ENCODE measurements at places on chromosomes 7 and 10.
A peak's percentile ranks its signal among the peaks of the same experiment; 100 is the strongest.

- peak; percentile 62 for DNase-seq
Measured at GRCh38 chr10:46516660-46517416, 39.6 kb downstream of the GPRIN2 start.

- peak; percentile 48 for DNase-seq
Measured at GRCh38 chr10:80501381-80501912, 36.3 kb upstream of the SH2D4B start.

DNA sequence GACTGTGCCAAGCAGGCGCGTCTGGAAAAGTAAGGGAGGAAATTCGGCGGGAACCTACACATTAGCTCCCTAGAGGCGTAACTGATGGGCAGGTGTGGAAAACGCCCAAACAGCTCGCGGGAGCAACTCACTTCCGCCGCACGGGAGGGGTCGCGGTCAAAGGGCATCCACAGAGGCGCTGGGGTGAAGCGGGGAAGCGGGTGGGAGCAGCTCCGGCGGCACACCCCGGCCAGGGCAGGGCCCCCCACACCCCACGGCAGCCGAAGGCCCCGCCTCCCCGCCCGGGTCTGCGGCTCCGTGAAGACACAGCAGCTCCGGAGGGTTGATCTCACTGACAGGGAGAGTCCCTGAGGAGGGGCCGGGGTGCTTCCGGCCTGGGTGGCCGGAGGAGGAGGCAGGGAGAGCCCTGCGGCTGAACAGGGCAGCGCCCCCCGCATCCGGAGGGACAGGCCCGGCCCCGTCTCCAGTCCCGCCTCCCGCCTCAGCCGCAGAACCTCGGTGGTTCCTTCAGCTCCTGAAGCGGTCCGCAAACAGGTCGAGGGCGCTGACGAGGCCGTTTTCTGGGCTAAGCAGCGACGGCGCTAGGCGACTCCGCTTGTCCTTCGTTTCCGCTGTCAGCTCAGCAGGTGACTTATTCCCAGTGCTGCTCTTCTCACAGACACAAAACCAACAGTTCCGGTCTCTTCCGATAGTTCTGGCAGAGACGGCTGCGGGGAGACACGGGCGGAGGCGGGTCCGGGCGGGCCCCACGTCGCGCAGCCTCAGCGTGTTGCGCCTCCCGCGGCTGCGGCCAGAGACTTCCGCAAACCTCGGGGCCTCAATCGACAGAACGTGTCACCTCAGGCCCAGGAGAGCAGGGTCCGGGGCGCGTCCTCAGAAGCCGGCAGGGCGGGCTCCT, 276.1 kb downstream of the DNAJB6 start:
- peak; percentile 76 for DNase-seq

GRCh38 chr7:136027160-136027559, 50.0 kb upstream of the MTPN start:
- no peak for DNase-seq

DNA sequence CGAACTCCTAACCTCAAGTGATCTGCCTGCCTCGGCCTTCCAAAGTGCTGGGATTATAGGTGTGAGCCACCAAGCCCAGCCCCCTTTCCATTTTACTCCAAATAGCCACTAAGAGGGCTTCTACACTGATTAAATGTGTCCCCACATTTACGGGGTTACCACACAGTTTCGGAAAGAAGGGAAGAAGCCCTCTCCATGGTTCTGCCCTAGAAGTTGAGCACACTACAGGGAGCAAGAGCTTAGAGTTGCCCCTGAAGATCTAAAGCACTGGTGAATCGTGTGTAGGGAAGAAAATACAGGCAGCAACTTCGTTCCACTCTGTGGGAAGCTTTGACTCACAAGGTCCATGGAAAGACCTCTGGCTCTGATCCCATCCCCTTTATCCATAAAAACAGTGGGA, 133.0 kb upstream of the PRKCQ start:
- no peak for DNase-seq

- DNase-seq = peak; percentile 78
Measured at GRCh38 chr7:64876792-64877713, 26.0 kb upstream of the ZNF273 start.

DNA sequence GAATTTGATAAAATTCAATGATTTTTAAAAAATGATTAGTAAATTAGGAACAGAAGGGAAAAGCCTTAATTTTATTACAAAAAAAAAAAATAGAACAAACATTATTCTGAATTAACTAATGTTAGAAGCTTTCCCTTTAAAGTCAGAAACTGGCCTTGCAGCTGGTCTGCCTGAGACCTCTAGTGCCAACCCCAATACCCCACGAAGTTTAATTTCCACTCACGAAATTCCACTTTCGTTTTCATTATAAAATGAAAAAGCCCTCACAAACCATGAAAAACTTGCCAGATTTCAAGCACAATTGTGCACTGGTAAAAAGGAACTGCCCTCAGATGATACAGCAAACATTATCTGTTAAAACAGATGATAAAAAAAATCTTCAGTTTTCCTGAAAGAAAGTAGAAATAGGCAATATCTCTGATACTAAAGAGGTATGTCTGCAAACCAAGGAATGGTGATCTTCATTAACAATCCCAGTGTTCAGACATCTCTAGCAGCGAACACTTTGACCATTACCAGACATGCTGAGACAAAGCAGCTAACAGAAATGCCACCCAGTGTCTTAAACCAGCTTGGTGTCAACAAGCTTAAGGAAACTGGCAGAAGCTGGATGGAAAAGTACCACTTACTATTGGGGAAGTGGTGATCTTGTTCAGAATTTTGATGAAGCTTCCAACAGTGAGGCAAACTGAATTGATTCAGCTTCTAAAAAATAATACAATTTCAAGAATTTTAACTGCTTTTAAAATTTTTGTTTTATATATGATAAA, 80.2 kb downstream of the PALS2 start:
- no peak for DNase-seq

- DNase-seq = peak; percentile 72
Measured at GRCh38 chr7:28957064-28957750, 923 bp downstream of the TRIL start.

DNA sequence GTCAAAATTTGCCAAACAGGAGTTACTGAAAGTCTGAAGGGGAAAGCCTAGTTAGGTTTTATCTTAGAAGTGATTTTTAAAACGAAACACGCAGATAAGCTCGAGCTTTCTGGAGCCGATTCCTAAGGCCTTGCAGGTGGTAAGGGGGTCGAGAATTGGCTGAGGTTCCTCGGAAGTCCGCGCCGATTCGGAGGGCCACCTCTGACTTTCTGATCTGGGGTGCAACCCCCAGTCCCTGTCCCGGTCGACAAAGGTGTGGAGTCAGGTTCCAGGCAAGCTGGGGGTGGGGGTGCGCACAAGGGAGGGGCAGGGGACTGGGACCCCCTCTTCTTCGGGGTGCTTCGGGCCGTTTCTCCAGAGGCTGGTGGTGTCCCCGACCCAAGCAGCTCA, 701 bp upstream of the CUL1 start:
- DNase-seq = no peak

- DNase-seq = no peak
Measured at GRCh38 chr10:20893297-20893696, 3.8 kb downstream of the NEBL start.

- no peak for DNase-seq
Measured at GRCh38 chr10:99709480-99710229, 22.3 kb downstream of the COX15 start.

- DNase-seq = no peak
Measured at GRCh38 chr10:101270763-101271162, 41.5 kb upstream of the LBX1 start.

- DNase-seq = no peak
Measured at GRCh38 chr10:121284936-121285335, 313.3 kb downstream of the FGFR2 start.

- DNase-seq = no peak
Measured at GRCh38 chr10:21057989-21058388, 160.9 kb upstream of the NEBL start.

GRCh38 chr10:130137090-130137448, 878 bp downstream of the GLRX3 start:
- DNase-seq = no peak

- no peak for DNase-seq
Measured at GRCh38 chr10:127353544-127353943, 157.2 kb upstream of the INSYN2A start.

DNA sequence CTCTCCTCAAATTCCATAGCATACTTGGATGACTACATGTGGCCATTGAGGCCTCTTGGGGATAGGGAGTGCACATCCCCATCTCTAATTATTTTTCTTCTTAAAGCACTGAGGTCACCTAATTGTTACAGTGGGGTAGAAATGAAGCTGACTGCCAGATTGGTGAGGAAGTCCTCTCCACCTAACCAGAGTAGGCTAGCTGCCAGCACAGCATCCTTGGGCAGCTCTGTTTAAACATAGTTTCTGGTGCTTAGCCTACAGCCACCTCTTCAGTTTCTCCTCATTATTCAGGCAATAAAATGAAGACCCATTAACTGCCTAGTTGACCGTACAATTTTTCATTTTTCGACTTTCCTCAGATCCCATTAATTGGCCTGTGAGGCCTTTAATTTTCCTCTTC, 104.6 kb downstream of the MLLT10 start:
- DNase-seq = no peak

GRCh38 chr7:18140943-18141342, 113.3 kb upstream of the PRPS1L1 start:
- DNase-seq = no peak

DNA sequence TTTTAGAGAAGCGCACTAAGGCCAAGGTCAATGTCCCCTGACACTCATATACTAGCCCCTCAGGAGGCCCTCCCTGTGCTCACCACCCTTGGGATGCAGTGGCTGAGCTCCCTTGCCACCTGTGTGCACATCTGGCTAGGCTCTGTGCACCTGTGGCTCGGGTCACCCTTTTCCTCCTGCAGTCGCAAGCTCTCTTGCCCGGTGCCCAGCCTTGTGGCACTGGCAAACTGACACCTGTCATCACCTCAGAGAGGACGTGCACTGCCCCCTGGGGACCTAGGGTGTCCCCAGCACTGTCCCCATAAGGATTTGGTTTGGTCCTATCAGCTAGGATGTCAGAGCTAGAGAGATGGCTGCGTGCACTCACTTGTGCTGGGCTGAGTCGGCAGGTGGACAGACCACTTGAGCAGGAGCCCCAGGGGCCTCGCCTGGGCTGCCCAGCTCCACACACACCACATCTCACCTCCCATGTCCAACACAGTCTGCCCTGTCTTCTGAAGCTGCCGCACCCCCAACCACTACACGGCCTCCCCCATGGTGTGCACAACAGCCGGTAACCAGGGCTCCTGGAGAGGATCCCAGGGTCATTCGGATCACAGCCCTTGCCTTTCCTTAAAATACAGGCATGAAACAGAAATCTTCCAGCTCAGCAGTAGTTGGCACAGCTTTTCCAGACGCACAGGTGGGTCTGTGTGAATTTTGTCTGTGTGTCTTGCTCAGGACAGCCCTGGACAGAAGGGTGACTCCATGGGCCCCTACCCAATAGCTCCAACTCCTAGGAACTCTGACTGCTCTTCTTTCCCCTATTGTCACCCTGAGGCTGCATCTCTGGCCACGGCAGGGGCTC, 111.0 kb downstream of the GRID1 start:
- peak; percentile 50 for DNase-seq

GRCh38 chr10:129883029-129883428, 81.0 kb downstream of the EBF3 start:
- DNase-seq = peak; percentile 20

DNA sequence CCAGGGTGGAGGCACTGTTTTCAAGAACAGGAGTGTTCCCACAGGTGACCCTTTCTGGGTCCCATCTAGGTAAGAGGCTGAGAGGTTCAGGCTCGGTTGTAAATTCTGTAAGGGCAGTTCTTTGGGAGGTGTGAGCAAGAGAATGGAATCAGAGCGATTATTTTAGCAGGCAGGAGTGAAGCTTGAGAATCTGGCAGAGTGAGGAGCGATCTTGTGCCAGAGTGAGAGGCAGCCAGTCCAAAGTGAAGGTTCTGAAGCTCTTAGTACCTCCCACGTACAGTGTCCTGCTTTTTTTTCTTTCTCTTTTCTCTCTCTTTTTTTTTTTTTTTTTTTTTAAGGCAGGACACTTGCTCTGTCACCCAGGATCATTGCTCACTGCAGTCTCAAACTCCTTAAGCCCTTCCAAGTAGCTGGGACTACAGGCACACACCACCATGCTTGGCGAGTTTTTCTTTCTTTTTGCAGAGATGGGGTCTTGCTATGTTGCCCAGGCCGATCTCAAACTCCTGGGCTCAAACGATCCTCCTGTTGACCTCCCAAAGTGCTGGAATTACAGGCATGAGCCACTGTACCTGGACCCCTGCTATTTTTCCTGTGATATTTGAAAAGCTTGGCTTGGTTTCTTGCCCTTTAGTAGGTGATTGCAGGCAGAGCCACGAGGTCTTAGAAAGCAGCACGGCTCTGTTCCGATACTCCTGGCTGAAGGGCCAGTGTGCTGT, 10.9 kb downstream of the POR start:
- DNase-seq = no peak

GRCh38 chr10:101188942-101189341, 40.3 kb downstream of the LBX1 start:
- DNase-seq = no peak

- peak; percentile 36 for DNase-seq
Measured at GRCh38 chr7:98991141-98991540, 112.8 kb downstream of the TRRAP start.

GRCh38 chr7:112145206-112145605, 61.0 kb downstream of the DOCK4 start:
- DNase-seq = no peak

GRCh38 chr7:29569648-29570047, 6.0 kb downstream of the PRR15 start:
- no peak for DNase-seq

- DNase-seq = no peak
Measured at GRCh38 chr10:119500821-119501220, 41.7 kb downstream of the RGS10 start.

DNA sequence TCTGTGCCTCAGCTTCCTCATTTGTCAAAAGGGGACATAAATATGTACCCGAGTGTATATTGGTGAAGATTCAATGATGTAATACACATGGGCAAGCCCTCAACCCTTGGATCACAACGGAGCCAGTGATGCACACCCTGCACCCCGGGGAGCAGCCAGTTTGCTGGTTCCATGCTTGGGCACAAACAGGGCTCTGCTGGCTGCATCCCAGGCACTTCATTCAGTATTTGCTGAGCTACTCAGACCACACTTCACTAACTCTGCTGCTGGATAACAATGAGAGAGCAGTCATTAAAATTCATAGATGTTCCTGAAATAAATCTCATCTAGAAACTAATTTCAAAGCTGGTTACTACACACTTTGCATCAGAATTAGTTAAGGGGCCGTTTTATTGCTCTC, 72.0 kb downstream of the SCRN1 start:
- no peak for DNase-seq

GRCh38 chr7:106515321-106515720, 145.6 kb downstream of the CCDC71L start:
- DNase-seq = no peak

DNA sequence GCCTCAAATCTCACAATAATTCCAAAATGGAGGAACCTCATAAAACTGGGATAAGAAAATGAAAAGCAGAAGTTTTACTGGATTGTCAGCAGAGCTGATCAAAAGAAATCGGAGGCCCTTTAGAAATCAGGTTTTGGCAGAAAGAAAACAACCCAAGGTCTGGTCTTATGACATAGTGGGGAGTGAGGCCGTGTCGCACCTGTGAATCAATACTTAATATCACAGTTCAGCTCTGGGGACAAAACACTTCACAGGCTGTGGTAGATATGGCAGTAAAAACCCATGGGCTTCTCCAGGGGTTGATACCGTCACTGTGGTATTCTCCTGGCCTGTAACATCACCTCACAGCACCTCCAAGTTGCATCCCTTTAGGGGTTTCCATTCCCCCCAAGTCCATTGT, 6.5 kb upstream of the MALSU1 start:
- no peak for DNase-seq

Measured in upper lobe of right lung (tissue), 1 donor.